ENCODE measurements at places on chromosomes 7 and 10. TPM values are rescaled to one million over a fixed set of nuclear protein-coding genes. Genes with fewer than 3 reads are reported as not detected.

DNA sequence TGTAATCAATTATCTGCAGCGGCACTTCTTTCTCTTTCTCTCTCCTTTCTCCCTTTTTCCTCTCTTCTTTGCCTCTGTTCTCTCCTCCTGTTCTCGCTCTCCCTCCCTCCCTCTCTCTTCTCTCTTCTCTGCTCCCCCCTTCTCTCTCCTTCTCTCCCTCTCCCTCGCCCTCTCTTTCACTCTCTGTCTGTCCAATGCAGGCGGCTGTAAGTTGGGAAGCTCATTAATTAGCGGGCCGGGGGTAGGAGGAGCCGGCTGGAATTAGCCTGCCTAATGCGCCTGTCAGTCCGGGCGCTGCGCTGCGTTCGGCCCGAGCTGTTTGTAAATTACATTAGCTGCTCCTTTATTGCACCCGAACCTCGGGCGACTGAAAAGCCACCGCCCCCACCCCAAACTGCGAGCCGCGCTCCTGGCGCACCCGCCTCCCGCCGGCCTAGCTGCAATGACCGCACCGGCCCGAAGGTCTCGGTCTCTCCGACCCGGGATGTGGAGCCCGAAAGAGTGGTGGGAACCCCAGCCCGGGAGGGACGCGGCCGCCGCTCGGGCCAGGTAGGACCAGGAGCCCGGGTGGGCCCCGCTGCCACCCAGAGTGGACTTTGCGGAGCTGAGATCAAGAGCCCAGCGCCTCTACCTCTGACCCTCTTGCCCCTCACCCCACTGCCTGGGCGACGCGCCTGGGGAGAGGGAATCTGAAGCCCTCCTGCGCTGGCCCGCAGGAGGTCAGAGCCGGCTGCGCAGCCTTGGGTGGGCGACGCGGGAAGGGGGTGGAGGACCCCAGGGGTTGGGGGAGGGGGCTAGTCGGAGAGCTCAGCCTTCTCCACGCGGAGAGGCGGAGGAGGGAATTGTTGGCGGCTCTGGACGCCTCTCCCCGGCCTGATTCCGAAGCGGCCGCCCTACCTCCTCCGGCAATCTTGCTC, at the start of gene LBX1:
Gene LBX1, minus strand, starts transcription at position 198 of the 917 bp plus-strand sequence. CDS start 648 bp downstream, outside the sequence.
- no peak within 1 kb of the TSS for H3K4me3 ChIP-seq
- H3K27me3 ChIP-seq: peaks cover 48% of the 10 kb centered on the region
- H3K36me3 ChIP-seq: no peaks in the 10 kb centered on the region
- no peak for DNase-seq
- no peak within 1 kb of the TSS for H3K27ac ChIP-seq

DNA sequence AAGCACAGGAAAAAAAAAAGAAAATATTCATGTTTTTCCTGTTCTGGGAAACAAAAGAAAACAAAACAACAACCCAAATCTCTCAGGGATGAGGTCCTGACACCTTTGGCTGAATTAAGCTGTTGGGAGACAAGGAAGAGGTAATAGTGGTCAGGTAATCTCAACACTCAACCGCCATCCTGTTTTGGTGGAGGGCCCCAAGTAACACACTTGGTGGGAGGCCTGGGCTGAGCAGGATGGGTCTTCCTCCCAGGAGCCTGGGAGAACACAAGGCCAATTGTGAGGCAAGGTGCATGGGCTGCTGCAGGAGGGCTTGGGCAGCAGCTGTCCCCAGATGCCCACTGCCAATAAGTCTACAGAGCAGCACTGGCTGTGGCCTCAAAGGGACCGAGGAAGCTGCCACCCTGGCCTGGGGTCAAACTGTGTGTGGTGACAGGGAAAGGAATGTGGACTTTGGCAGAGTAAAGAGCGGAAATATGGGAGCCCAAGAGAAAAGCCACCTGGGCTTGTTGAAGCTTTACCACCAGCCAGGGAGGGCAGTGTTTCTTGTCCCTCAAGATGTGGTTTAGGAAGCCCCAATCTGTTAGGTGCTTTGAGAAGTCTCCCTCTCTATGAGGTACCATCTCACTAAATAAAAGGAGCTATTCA, 93.5 kb upstream of the SLC25A13 start:
- H3K27me3 ChIP-seq: no peaks in the 10 kb centered on the region
- no peaks in the 10 kb centered on the region for H3K4me1 ChIP-seq

THSD7A gene
- total RNA-seq: 1.2 TPM

GRCh38 chr7:112986256-112987031, 100.2 kb downstream of the GPR85 start:
- no peak overlapping the region for H3K27ac ChIP-seq
- H3K4me3 ChIP-seq: no peak overlapping the region
- no peaks in the 10 kb centered on the region for H3K4me1 ChIP-seq
- no peak for DNase-seq
- no peaks in the 10 kb centered on the region for H3K27me3 ChIP-seq
